ENCODE measurements at places on chromosomes 5 and 9.
A peak's percentile ranks its signal among the peaks of the same experiment; 100 is the strongest.

GRCh38 chr5:68348447-68349222 is 133.1 kb downstream of the PIK3R1 start:
- DNase-seq: no peak

DNA sequence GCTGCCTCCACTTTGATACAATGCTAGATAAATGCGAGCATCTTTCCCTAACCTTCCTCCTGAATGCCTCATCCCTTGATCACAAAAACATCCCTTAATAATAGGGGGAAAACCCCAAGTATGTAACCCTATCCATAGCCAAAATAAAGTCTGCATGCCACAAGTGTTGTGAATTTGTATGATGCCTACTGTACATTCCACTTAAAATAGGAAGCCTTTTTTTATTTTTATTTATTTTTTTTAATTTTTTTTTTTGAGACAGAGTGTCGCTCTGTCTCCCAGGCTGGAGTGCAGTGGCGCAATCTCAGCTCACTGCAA is 207.0 kb downstream of the AOPEP start:
- DNase-seq: no peak

DNA sequence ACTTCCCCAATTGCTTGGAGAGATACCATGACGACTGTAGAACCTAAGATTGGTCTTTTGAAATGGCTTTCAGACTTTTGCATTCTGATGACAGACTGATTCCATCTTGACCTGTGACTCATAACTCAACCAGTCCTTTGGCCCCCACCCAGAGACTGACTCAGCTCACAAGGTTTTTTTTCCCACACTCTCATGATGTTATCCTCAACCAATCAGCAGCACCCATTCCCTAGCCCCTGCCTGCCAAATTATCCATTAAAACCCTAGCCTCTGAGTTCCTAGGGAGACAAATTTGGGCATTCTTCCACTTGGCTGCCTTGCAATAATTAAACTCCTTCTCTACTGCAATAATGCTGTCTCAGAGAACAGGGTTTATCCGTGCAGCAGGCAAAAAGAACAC is 1263.3 kb upstream of the CDH9 start:
- no peak for DNase-seq

DNA sequence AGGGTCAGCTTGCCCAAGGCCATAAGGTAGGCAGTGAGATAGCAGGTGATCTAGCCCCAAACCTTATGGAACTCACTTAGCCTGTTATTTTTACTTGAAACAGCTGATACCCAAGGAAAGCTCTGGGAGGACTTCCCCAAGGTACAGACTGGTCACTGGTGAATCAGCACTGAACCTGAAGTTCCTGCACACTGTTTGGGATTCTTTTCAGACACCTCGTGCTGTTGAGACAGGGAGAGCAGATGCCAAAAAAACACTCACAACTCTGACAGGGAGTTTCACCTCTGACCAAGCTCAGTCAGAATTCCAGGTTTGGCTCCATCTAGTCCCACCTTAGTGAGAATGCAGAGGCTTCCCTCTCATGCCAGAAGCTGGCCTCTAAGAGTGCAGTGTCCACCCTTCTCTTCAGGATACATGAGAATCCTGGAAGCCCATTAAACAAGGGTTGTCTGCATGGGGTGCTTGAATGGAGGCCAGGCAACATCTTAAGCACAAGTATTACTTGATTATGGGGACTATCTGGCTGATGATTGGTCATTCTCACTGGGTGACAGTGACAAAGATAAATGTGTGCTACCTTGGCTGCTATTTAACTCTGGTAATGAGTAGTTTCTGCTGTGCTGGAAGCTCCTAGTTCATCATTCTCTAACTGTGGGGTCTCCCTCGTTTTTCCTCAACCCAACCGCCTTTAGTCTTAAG is 122.8 kb upstream of the SLIT3 start:
- no peak for DNase-seq

- no peak for DNase-seq
Observed at GRCh38 chr9:94514722-94515121, 40.2 kb upstream of the PCAT7 start.

- no peak for DNase-seq
Observed at GRCh38 chr5:119814655-119815054, 185.3 kb downstream of the FAM170A start.

- DNase-seq: no peak
Observed at GRCh38 chr5:116605310-116606070, 30.9 kb upstream of the SEMA6A start.

GRCh38 chr5:142783601-142784341 is 13.6 kb downstream of the ARHGAP26 start:
- no peak for DNase-seq

DNA sequence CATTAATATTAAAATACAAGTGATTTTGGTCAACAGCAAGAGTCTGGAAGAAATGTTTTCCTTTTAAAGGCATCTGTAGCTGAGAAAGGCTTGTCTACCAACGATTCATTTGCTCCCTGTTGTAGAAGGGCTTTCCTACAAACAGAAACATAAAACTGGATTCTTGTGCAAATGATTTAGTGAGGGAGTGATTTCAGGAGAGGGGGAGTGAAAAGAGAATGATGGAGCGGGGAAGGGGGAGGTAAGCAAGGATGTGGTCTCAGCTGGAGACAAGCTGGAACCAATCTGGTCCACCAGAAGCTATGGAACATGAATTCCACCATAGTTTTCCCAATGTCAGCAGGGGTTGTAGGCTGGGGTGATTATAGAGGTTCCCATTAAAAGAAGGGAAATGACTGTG is 196.3 kb downstream of the FBXO4 start:
- DNase-seq: no peak

DNA sequence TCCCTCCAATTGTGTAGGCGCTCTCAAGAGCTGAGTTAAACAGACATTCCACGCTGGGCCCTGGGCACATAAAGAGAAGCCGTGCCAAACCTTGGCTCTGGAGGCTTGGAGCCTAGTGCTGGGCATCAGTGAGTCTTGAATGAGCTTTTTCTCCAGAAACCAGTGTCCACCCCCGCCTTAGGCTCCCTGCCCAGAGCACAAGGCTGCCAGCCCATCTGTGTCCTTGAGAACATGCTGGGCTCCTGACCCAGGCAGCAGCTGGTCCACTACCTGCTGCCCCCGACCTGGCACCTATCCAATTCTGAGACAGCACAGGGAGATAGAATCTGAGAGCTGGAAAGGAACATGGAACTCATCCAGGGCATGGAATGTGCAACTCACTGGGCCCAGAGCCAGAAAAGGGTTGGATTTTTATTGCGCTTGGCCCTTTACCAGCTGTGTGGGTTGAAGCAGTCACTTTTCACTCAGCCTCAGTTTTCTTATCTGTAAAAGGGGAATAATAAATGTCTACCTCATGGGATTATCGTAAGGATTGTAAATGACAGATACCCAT is 92.4 kb upstream of the CPLX2 start:
- peak; percentile 89 for DNase-seq

DNA sequence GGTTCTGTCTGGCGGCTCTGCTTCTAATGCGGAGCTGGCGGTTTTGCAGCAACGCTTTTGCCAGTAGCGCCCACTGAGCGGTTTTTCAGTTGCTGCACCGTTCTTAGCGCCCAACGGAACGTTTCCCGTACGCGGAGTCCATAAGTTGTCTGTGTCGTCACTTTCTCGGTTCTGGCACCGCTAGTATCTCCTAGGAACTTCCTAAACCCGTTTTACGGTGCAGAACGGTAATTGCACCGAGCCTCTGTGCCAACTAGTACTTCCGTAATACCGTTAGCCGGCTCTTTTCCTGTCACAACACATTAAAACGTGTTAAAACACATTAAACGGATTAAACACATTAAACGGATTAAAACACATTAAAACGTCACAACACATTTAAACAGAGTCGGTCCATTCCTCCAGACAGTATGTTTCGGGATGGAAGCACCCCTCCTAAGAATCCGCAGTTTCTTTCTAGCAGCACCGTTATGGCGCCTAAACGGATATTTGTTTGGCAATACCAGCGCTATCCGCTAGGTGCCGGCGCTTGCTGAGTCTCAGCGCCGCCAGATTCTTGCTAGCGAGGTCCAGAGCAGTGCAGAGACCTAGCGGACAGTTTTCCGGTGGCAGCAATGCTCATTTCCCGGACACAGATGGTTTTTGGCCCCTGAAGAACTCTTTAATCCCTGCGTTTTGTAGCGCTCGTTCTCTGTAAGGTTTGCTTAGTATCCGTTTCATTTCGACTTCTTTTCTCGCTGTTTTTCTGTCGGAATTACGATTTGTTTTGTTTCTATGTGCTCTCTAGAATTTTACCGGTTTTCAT is 45.4 kb downstream of the ANXA2R start:
- DNase-seq: no peak

DNA sequence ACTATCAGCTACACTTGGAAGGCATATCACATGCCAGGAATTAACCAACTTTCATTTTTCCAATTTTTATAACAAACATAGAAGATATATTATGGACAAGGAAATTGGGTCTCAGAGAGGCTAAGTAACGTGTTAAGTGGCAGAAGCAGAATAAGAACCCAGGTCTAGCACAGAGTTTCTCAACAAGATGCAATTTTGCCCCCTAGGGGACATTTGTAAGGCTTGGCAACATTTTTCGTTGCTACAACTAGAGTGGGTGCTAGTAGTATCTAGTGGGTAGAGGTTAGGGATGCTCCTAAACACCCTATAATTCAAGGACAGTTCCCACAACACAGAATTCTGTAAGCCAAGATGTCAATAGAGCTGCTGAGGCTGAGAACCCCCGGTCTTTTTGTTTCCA is 180.6 kb downstream of the SNCAIP start:
- DNase-seq: no peak

GRCh38 chr9:72614067-72614466 is 92.7 kb downstream of the TMC1 start:
- no peak for DNase-seq

GRCh38 chr5:139676951-139677735 is 29.0 kb downstream of the CXXC5 start:
- no peak for DNase-seq

DNA sequence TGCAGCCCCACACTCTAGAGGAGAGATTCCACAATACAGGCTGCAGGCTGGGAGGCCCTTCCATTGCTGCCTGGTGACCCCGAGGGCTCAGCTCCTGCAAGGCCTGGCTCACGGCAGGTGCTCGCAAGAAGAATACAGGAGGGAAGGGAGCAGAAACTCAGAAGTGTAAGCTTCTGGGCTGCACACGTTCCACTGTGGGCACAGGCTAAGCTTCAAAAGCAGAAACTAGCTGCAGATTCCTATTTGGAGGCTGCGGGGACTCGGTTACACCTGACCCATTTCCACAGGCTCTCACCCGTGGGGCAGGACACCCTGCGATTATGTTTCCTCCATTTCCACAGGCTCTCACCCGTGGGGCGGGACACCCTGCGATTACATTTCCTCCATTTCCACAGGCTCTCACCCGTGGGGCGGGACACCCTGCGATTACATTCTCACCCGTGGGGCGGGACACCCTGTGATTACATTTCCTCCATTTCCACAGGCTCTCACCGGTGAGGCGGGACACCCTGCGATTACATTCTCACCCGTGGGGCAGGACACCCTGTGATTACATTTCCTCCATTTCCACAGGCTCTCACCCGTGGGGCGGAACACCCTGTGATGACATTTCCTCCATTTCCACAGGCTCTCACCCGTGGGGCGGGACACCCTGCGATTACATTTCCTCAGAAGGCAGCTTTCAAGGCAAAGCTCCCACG is 10.3 kb downstream of the LPCAT1 start:
- DNase-seq: no peak

DNA sequence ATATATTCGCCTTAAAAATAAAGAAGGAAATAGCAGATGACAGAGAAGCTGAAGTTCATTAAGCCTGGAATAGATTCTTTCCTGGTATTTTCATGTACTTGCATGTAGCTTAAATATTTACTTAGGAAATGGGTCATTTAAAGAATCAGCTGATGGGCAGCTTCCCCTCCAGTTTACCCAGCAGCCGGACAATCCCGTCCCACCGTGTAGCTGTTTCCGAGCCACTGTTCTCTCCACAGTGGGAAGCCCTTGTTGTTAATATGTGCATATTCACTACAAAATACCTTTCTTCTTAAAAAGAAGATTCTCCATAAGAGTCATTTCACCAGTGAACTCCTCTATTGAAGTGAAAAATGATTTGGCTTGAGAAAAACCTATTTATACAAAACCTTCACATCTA is 187.0 kb downstream of the FANCC start:
- DNase-seq: no peak

DNA sequence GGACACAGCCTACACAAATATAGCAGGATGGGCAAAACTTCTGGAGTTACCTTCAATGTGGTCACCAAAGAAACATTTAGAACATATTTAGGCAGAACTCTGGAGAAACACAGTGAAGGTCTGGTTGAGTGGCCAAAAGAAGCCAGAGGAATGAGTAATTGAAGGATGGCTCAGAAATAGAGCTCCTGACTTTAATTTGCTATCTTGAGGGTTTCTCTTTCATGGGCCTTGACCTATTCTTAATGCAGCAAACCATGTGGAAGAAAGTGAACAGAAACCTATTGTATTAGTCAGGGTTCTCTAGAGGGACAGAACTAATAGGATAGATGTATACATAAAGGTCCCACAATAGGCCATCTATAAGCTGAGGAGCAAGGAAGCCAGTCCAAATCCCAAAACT is 650.5 kb downstream of the ACTL7B start:
- no peak for DNase-seq

- no peak for DNase-seq
Observed at GRCh38 chr5:151924564-151925301, at the start of gene GLRA1. Gene GLRA1 (minus strand): TSS chr5:151924851. CDS start chr5:151924549, 302 bp downstream.

GRCh38 chr9:124724415-124725067 is 46.6 kb downstream of the NR6A1 start:
- no peak for DNase-seq

GRCh38 chr5:92992073-92992472 is 588.9 kb downstream of the NR2F1-AS1 start:
- DNase-seq: no peak

- DNase-seq: no peak
Observed at GRCh38 chr9:127982912-127983311, 2.1 kb upstream of the EEIG1 start.

GRCh38 chr5:62606878-62607277 is 28.3 kb downstream of the LRRC70 start:
- DNase-seq: no peak

DNA sequence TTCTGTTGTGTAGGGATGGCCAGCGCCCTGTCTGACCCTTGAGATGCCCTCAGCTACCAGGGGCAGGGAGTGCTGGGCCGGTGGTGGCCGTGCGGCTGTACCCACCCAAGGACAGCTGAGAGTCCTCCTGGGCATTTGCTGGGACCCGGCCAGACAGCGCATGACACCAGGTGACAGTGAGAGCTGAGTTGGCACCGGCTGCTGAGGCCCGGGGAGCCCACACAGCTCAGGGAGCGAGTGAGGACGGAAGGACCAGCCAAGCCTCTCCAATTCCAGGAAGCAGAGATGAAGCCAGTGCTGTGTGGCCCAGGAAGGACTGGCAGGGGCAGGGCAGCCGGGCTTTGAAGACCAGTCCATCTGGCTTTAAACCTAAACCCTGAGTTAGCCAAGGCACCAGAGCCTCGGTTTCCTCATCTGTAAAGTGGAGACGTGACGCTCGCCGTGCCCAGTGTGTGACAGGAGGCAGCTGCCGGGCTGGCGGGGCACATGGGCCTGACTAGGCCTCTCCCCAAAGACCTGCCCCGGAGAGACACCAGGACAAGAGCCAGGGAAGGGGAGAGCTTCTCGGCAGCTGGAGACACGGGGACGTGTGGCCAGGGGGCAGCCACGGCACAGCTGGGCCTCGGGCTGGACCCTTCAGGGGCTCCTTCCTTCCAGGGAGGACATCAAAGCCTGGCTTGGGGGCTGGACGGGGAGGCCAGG is 3.0 kb upstream of the AGPAT2 start:
- DNase-seq: peak; percentile 33
